ENCODE measurements at places on chromosomes 4 and X.

GRCh38 chr4:48275686-48276085 lies 6.0 kb upstream of the TEC start:
- DNase-seq = no peak

GRCh38 chrX:111090458-111090857 lies 5.5 kb upstream of the PAK3 start:
- DNase-seq = no peak

DNA sequence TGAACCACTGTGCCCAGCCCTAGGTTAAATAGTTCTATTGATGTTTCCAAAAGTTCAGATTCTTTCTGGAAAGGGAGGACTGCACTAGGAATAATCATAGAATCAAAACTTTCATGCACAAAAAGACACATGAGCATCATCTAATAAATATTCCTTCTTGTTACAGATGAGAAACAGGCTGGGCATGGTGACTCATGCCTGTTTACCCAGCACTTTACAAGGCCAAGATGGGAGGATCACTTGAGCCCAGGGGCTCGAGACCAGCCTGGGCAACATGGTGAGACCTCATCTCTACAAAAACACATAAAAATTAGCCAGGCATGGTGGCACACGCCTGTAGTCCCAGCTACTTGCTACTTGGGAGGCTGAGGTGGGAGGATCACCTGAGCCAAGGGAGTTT lies 27.7 kb downstream of the LARP7 start:
- DNase-seq = no peak

DNA sequence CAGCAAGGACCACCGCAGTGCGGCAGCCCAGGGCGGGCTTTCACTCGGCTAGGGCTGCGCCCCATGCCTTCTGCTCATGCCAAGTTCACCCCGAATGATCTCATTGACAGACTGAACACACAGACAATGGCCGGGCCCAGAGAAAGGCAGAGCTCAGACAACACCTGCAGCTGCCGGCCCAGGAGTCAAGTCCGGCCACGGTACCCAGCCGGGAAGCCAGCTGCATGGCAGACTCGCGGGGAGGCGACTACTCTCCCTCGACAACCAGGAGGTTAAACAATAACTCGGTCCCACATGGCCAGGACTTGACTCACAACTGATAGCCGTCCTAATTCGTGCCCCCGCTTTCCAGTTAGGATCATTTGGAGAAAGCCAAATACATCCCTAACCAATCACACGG lies 50.4 kb downstream of the ABLIM2 start:
- no peak for DNase-seq

- no peak for DNase-seq
These were observed 116.7 kb downstream of the FAM53A start for GRCh38 chr4:1567519-1567807.

DNA sequence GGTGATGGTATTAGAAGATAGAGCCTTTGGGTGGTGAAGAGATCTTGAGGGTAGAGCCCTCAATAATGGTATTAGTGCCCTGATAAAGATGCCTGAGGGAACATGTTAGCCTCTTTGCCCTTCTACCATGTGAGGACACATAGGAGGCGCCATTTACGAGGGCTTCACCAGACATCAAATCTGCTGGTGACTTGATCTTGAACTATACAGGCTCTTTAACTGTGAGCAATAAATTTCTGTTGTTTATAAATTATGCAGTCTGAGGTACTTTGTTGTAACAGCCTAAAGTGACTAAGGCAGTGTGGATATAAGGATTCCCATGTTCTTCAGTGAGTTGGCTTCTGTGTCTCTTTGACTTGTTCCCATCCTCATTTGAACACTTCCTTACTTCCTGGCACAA lies 11.8 kb downstream of the MOB1B start:
- DNase-seq = no peak

- DNase-seq = no peak
These were observed 340.8 kb upstream of the KLF3 start for GRCh38 chr4:38323141-38323641.

DNA sequence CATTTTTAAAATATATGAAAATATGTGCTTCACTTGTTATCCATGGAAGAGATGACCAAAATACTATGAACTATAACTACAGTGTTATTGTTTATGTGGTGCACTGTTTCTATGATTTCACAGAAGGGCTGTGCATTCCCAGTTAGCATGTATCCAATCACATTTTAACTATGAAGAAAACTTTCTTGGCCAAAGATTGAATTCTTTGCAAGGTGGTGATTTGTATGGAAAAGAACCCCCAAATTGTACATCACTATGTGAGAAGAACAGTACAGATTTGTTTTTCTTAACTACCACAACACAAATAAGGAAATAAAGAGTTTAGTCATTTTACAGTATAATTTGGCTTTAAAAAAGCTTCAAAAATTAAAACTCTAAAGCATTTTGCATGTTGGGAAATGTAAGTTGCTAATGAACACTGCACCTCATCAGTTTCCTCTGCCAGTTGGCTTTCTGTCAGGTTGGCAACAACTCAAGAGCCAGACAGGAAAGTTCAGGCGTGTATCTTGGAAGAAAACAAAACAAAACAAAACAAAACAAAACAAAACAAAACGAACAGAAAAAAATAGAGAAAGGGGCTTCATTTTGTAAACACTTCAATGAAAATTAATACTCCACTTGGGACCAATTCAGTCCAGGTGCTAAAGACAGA lies 237.0 kb downstream of the SCFD2 start:
- DNase-seq = no peak

DNA sequence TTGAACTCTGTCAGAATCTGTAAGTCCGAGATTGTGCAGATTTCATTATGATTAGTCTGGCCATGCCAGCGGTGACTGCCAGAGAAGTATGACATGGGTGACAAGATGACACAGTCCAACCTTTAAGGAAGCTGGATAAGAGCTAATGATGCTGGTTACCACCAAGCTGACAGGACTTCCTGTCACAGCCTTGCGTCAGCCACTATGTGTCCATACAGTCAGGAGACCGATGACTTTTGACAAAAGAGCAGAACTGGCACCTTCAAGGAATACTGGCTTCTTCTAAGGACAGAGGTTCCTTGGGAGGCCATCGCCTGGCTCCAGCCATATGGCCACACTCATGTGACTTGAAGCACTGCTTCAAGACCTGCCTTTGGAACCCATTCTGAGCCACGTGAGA lies 67.2 kb upstream of the TFDP3 start:
- no peak for DNase-seq

GRCh38 chrX:65686236-65686635 lies 18.8 kb downstream of the MSN start:
- DNase-seq = no peak

- DNase-seq = no peak
These were observed 1808.9 kb upstream of the TENM3 start for GRCh38 chr4:180434131-180434895.

DNA sequence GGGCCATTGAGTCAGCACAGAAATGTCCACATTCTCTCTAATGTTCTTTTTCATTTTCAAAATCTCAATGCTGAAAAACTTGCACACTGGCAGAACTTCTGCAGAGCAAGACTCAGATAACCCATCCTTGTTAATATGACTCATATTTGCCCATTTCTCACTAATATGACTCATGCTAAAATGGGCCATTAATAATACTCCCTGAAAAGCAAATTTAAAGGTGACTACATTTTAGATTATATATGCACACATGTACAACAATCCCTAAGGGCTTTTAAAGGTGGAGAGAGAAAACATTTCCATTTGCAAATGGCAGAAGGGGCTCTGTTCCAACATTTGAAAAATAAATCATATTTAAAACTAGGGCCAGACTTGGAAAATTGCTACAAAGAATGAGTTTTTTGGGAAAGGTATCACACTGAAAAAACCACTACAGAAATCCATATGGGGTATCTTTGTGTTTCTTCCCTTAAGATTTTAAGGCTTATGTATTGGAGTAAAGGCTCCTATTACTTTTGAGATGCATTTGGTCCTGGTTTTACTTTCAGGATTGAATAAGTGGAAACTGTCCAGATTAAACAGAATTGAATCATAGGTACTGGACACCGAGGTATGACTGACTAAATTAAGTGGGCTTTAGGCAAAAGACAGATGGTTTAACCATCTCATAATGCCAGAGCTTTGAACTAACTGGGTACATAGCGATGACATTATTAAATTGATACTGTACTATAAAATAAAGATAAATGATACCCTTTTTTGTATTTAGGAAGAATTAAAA lies 30.0 kb downstream of the TLR2 start:
- no peak for DNase-seq

DNA sequence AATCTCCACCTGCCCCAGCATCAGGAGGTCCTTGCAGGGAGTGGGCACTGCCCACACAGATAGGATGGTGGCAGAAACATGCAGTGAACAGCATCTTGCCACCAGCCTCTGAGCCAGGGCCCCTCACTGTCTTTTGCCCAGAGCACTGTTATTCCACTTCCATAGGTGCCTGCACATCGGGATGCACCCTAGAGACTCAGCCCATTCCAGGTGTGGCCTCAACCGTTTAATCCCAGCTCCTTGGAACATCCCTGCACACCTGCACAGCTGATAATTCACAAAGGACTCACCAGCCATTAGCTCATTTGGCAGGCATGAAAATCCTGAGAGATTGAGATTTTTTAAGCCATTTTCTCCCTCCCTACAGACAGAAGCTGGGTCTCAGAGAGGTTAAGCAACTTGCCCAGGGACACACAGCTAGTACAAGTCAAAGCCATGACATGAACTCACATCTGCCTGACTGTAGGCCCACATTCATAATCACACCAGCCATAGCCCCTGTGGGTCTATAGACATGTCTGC lies 116.3 kb downstream of the EFNB1 start:
- no peak for DNase-seq

- DNase-seq = no peak
These were observed 13.5 kb downstream of the HHIP start for GRCh38 chr4:144659447-144659846.

DNA sequence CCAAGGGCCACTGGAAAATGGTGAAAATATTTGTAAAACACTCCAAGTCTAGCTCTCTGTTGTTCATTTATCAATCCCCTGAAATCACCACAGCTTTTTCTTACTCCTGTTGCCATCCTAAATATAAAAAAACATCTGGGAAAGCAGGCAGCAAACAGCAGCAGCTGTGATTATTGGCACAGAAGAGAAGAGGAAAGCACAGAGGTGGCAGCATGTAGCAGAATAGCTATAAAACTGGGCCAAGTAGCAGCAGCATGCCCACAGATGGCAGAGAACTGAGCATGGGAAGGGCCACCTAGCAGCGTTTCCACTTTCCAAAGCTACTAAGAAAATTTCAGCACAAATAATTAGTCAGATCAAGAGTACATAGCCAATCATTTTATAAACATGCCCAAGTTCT lies 307.2 kb downstream of the SLC7A11 start:
- no peak for DNase-seq

DNA sequence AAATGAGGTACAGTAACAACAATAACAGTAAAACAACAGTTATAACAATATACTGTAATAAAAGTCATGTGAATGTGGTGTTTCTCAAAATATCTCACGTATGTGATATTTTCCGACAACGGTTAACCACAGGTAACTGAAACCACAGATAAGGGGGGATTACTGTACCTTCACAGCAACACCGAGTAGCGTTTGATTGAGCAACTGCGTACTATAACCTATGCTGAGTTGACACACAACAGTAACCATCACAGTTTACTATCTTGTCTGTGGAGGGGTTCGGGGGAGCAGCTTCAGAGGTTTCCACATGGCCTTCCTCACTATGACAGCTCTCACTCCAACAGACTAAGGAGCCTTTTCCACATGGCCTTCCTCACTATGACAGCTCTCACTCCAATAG lies 13.4 kb downstream of the RBMX2 start:
- no peak for DNase-seq

DNA sequence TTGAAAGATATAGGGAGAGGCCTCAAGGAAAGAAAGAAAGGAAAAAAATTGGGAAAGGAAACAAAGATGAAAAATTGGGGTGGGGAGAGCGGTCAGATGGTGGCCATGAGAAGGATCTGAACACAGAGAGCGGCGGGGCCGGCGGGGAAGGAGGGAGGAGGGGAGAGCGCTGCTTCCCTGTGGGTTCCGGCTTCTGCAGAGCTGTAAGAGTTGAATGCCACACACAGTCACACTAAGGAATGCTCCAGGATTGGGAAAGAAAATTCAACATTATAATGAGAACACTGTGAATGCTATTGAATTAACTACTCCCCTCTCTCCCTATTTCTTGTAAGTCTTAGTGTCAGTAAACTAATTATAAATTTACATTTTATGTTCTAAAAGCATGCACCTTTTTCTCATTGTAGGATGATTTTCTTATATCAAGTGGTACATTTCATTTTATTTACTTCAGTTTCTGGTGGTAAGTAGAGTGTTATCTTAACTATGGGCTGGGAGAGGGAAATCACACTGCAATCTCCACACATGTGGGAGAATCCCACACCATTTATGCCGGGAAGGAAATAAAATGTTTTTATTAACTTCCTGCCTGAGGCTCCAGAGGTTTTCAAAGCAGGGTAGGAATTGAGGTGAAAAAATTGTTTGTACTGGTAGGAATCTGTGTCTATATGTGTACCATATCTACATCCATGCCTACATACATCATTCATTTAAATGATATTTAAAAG lies 904 bp downstream of the F11 start:
- no peak for DNase-seq

DNA sequence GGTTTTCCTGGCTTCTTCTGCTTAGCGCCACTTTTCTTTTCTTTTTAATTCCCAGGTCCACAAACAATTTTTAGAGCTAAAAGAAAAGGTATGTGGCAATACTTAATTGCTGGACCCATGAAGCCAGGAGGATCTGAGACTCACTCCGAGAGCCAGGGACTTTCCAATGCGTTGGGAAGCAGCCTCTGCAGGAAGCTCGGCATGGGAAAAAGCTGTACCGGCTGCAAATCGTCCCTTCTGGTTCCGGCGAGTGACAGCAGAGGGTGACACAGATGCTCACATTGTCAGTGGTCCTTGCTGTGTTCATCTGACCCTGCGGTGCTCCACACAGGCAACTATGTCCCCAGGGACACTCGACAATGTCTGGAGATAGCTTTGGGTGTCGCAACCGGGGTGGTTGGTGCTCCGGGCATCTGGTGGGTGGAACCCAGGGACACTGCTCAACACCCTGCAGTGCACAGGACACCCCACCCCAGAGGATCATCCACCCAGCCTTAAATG lies 164.0 kb downstream of the PRKX start:
- DNase-seq = no peak

GRCh38 chr4:138262030-138262429 lies 19.9 kb upstream of the SLC7A11 start:
- DNase-seq = no peak

GRCh38 chrX:107805179-107805578 lies 20.5 kb upstream of the MID2 start:
- DNase-seq = no peak

- DNase-seq = no peak
These were observed 146.0 kb downstream of the PJA1 start for GRCh38 chrX:69019073-69019890.

GRCh38 chr4:155984106-155984797 lies 30.6 kb upstream of the CTSO start:
- no peak for DNase-seq

Data from WERI-Rb-1 (cell line).